ENCODE measurements at places on chromosomes 6 and 20.

GRCh38 chr6:128724738-128725137 is 158.2 kb upstream of the LAMA2 start:
- no peak for DNase-seq

GRCh38 chr6:82380566-82381185 is 17.1 kb downstream of the TPBG start:
- no peak for DNase-seq

- DNase-seq: no peak
Observed at GRCh38 chr6:44190715-44191114, 26.0 kb upstream of the MYMX start.

- no peak for DNase-seq
Observed at GRCh38 chr20:47427746-47428145, 71.2 kb upstream of the ZMYND8 start.

DNA sequence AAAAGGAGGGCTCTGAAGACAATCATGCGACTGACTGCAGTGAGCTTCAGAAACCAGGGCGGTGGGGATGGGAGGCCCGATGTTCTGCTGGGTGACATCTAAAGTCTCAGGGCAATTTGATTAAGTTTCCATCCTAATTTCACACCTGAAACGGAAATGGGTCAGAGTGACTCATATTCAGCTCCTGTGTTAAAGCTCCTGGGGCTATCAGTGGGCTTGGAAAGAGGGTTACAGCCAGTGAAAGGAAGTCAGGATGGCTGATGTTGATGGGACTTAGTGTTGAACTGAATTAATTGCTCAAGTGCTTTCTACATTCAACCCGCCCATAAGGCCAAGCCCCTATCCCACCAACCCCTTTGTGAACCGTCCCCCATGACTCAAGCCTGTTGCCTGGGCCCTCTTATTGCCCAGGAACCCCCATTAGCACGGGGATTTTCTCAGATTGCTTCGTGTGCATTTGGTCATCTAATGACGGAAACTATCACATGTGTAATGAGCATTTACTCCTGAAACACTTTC is 47.1 kb upstream of the TBC1D7 start:
- DNase-seq: no peak

Data from ELF-1 (cell line).